ENCODE measurements at places on chromosomes 4 and X. TPM values are rescaled to one million over a fixed set of nuclear protein-coding genes. Genes with fewer than 3 reads are reported as not detected.

Gene DNAAF6
- not detected for total RNA-seq

Gene MGAT4D
- not detected for total RNA-seq

Gene KLHL4
- 1.5 TPM for total RNA-seq

Gene HTR2C
- total RNA-seq = not detected

Gene ZNF280C
- total RNA-seq = 4.2 TPM

Gene DCX
- not detected for total RNA-seq

Gene SGMS2
- 115 TPM for total RNA-seq

Gene TMSB4X
- 2,581 TPM for total RNA-seq

Gene CXXC4
- 0.96 TPM for total RNA-seq

Gene CCKAR
- not detected for total RNA-seq

Gene GPR143
- total RNA-seq = 1.6 TPM

- DNase-seq = no peak
These were observed 9.9 kb downstream of the HMX1 start for GRCh38 chr4:8861576-8862295.

GRCh38 chrX:53688300-53688699 lies 1.8 kb upstream of the HUWE1 start:
- no peak for DNase-seq

DNA sequence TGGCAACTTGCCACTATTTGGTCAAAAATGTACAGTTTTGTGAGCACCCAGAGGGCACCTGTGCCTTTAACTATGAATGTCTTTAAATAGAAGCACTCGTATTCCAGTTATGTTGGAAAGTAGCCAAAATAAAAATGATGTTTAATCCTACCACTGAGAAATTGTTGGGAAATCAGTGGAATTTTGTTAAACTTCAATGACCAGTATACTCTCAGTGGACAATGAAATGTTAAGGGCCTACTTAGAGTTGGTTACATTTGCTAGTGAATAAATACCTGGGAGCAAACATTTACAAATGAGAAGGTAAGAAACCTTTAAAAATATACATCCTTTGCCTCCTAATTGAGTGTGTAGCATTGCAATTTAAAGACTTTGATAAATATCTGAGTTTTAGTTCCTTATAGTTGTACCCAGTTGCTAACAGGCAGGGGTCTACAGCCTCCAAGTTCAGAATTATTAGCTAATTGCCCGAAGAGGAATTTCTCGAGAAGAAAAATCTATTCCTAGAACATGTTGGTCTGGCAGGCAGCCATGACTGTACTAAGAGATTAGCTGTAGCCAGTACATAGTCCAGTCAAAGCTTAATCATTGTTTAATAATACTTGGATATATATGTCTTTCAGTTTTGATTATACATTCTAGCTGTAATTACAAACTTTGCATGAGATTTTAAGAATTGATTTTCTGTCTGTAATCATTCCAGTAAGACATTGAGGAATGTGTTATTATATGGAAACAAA lies 93.2 kb downstream of the IL1RAPL2 start:
- no peak for DNase-seq

GRCh38 chrX:84118315-84118714 lies 69.7 kb downstream of the RPS6KA6 start:
- DNase-seq = no peak

GRCh38 chr4:41822325-41822724 lies 73.8 kb upstream of the PHOX2B start:
- no peak for DNase-seq

- DNase-seq = no peak
These were observed 5.0 kb downstream of the CCNQ start for GRCh38 chrX:153593811-153594500.

DNA sequence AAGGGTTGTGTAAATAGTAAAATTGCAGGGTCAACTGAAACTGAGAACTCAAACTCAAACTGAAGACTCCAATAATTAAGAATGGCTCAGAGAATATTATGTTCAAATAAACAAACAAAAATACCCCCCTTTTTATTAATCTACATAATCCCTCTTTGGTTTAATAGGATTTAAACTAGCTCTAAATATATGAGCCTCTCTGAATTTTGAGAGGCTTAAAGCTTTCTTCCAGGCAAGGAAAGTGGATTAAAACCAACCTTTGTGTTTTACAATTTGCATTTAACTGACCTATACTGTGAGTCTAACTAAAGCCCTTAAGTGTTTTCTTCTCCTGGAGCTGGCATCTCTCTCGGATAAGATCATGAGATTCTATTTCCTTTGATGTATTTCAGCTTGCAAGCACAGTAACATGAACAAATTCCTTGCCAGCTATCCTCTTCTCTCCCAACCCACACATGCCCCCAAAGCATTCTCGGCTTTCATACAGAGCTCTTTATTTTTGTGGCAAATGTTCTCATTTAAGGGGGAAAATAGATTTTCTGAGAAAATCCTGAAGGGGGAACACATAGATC lies 1310.8 kb upstream of the AGA start:
- no peak for DNase-seq

GRCh38 chr4:185122681-185123345 lies 20.3 kb upstream of the SLC25A4 start:
- no peak for DNase-seq

- no peak for DNase-seq
These were observed 262.2 kb downstream of the ARHGAP10 start for GRCh38 chr4:147994076-147994475.

DNA sequence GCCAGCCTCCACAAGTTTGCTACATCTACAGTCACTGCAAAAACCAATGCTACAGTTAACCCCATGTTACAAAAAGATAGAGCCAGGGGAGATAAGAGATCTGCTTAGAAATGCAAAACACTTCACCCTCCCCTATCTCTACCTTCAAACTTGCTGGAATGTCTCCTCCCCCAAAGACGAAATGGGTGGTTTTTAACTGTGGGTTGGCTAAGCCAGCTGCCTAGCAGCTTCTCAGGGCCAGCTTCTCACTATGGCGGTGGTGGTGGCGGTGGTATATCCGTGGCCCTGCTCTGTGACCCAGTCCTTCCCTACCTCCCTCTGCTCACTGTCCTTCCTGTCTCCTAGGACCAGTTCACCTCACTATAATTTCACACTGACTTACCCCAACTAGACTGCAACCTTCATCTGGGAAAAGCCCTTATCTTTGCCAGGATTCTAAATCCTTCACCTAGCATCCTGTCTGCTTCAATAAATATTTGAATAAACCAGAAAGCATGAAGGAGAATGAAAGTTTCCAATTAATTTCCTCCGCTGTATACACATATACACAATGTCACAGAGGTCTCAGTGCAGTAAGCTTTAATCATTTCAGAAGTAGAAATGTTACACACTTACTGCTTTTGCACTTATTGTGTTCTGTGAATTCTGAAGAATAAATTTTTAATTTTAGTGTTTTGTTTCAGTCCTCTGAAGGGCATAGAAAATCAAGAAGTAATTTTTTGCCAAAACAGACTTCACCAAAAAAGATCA lies 46.3 kb downstream of the SH3KBP1 start:
- no peak for DNase-seq

GRCh38 chrX:43643662-43644061 lies 12.4 kb upstream of the MAOA start:
- no peak for DNase-seq

DNA sequence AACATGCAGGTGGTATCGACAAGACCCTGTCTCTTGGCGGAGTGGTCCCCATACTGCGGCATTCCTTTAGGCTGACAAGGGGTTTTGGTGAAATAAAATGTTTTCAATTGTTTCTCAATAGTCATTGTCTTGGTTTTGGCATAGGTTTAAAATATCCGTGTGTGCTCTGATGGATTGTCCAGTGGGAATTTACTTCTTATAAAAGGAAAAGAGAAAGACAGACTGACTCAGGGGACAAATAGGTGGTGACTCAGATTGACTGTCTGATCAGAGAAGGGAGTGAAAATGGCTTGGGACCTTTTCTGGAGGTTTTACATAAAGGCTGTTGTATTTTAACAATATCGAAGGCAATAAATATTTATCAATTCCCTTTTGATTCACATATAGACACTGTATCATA lies 129.8 kb downstream of the SORBS2 start:
- DNase-seq = no peak

DNA sequence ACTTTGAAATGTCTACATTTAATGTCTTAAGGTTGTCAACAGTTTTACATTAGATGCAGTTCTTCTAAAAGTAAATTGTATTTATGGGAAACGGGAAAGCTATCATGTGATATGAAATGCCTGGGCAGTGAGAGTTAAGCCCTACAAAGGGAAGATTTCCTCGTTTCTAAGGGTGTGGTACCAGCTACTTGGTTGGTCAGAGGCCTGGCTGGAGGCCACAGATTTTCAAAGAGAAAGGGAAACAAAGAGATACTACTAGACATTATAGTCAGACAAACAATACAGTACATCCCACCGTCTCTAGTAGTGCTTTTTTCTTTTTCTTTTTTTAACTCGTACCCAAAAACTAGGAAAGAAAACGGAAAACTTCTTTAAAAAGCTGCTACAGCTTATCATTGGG lies 467.8 kb downstream of the PCDH7 start:
- no peak for DNase-seq

GRCh38 chrX:83819304-83819703 lies 41.6 kb upstream of the CYLC1 start:
- DNase-seq = no peak

DNA sequence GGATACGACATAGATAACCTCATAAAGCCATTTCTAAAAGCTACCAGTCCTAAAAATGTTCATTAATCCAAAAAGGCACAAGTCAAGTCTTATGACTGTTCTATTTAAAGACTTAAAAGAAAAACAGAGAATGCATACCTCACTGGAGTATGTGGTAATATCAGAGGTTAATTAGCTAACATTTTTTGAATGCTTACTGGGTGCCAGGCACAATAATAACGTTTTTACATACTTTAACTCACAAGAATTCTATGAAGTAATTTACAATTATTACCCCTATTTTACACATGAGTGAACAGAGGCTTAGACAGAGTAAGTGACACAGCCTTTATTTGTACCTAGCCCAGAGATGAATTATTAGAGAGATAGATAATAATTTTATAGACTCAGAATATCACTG lies 207.5 kb downstream of the PDGFC start:
- no peak for DNase-seq

- DNase-seq = no peak
These were observed 478.0 kb downstream of the KCNIP4 start for GRCh38 chr4:21470535-21470934.

DNA sequence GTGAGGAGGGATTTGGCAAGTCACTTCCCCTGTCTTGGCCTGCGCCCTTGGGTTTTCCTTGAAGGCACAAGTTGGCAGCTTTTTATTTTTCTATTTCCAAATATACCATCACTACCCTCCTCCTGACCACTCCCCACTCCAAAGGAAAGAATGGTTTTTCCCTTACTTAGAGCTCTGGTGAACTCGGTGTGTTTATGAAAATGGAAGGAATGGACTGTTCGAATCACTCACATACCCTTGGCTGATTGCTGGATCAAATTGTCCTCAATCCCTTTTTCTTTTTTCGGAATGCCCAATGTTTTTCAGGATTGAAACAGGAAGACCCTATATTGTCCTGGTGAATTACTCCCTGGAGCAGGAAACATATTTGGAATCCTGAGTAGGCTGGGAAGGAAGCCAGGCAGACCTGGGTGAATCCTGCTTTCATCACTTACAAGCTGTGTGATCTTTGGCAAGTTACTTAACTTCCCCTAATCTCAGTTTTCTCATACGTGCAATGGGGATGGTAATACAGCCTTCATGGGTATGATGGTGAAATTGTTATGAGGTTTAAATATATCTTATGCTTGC lies 70.7 kb downstream of the RTL5 start:
- DNase-seq = no peak

GRCh38 chrX:136941396-136942337 lies 61.1 kb upstream of the RBMX start:
- DNase-seq = no peak

DNA sequence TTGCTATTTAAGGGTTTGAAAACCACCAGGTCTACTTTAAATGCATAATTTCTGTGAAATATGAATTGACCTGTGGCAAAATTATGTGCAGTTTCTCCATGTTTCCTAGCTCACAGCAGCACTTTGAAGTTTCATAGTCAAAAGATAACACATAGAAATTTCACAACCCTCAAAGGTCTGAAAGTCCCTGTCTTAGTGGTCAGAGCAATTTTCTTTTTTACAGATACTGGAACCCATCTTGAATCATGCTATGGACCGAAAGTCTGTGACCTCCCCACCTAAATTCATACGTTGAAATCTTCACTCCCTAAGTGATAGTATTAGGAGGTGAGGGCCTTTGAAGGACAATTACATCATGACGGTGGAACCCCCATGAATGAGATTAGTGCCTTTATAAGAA lies 240.4 kb upstream of the BMP3 start:
- DNase-seq = no peak

GRCh38 chrX:47218920-47219815 lies 687 bp downstream of the CDK16 start:
- peak; percentile 70 for DNase-seq

DNA sequence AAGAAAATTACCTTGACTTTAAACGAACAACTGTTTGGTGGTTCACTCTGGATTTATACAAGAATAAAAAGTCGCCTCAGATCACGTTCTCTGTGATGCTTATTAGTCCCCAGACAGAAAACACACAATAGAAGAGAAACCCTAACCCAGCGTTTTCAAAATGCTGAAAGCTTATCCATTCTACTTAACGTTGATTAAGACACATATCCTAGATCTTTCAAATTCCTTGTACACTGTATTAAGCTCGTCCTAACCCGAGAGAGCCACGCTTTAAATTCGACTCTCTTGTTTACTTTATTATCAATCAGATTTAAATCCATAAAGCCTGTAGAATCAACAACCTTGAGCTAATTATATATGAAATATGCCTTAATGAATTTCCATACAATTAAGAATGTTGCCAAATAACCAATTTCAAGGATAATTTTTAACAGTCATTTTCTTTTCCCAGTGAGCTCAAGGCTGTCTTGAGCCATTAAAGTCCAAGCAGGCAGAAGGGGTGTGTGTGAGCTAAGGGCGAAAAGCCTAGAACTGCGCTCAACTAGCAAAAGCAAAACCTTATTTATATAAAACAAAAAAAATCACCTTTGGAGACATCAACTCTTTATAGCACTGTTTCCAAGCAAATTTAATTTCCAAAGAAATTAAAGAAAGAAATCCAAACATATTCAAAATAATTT lies 981 bp upstream of the PITX2 start:
- DNase-seq = no peak

DNA sequence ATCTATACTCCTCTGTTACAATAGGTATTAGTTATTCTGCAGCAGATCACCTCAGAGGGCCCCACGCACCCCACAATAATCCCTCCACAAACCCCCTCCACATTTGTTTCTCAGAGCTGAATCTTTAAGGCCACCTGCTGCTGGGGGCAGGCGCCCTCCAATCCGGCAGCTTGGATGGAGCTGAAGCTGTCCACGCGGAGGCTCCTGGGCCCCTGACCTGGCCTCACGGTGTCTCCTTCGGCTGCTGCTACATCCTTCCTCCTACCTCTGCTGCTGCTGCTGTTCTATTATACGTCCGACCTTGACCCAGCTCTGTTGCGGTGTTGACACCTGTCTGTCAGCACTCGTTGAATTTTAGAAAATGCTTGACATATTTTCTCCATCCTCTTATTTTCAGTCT lies 430.2 kb upstream of the ZFP42 start:
- no peak for DNase-seq

DNA sequence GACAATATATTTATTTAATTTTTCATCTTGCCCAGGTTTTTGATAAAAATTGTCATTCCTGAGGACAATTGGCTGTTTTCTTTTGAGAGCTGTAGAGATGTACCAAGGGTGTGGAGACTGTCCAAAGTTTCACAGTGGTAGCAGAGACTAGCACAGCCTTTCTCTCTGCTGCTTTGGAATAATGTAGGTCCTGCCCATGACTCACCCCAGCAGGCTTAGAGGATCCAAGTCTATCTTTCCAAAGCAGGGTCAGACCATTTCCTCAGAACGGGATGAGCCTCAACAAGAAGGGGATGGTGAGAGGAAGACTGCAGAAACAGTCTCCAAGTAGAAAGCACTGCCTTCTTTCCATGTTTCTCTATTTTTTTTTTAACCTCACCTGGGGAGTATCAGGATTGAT lies 131.5 kb upstream of the RPL34 start:
- DNase-seq = no peak
